Iris pigment epithelial cell (primary cell): ENCODE measurements at places on chromosomes 1 and 21.

DNA sequence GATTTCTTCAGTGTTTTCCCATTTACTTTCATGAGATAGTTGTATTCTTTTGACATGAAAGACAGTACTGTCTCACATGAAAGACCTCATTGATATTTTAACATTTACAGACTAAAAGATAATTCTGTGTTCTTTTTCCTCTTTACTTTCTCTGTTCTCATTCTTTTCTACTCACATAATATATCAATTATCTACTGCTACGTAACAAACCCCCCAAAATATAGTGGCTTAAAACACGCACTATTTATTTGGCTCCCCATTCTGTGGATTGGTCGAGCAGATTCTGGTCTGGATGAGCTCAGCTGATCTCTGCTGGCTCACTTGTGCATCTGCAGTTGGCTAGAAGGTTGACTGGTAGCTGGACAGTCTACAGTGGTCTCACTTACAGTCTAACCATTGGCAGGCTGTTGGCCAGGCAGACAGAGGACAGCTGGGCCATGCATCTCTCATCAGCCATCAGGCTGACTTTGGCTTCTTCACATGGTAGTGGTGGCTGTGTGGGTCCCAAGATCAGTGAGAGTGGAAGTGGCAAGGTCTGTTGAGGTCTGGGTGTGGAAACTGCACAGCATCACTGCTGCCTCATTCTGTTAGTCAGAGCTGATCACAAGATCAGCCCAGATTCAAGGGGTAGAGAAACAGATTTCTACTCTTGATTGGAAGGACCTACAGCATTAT is 63.2 kb downstream of the MPZL1 start:
- no peak for DNase-seq

DNA sequence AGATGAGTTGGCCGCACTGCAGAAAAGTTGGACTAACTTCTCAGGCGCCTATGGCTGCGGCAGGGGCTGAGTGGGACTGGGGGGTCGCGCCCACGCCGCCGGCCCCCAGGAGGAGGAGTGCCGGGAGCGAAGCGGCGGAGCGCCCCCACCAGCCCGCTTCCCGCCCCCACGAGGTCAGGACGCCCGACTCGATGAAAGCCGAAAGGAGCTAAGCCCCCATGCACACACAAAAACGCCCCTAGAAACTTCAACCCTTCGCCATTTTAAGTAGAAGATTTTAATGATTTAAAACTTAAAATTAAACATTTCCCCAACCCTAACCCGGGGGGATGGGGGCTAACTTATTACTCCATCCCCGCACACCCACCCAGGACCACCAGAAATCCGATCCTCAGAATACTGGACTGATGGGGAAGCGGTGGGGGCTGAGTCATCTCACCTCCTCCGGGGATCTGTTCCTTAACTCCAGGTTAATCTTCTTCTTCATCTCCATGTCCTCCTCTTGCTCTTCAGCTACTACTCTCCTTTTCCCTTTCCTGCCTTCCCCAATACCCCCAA is 539 bp downstream of the ANP32E start:
- DNase-seq: peak; percentile 27

DNA sequence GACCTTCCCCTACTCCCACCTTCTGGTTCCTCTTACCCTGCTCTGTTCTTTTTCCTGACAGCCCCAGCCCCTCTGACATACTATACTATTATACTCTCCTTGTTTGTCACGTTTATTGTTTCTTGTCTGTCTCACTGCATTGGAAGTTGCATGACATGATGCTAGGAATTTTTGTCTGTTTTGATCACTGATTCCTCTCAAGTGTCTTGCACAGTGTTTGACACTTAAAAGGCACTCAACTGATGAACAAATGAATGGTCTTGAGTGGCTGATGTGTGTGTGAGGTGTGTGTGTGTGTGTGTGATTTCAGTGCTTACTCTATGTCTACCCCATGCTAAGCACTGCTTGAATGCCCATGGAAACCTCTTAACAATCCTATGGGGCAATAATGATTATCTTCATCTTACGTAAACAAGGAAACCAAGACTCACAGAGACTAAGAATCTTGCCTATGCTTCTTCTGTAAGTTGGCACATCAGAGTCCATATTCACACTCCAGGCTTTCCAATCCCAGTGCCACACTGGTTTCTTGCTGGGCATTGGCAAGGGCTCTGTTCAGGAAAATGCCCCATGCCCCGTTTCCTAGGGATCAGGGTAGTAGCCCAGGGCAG is 59.7 kb downstream of the ATP1A1 start:
- DNase-seq: no peak

- peak; percentile 27 for DNase-seq
These were observed 54.8 kb downstream of the PIK3R3 start for GRCh38 chr1:46077644-46078043.

DNA sequence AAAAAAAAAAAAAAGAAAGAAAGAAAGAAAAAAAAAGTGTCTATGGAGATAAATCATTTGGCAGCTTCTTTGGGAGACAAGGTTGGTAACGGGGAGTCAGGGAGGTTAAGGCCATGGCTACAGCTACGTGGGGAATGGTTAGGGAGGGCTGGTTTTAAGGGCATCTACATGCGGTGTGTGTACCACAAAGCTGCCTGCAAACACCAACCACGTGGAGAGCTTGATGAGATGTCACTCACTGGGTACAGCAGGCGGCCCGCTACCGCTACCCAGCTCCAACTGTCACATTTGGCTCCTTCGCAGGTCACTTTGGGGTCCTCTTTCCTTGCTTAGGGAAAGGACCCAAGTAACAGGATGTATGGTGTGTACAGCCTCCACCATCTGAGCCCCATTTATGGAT is 4.2 kb downstream of the NPPB start:
- DNase-seq: no peak

- DNase-seq: no peak
These were observed 55.4 kb downstream of the LPGAT1 start for GRCh38 chr1:211775170-211775569.

DNA sequence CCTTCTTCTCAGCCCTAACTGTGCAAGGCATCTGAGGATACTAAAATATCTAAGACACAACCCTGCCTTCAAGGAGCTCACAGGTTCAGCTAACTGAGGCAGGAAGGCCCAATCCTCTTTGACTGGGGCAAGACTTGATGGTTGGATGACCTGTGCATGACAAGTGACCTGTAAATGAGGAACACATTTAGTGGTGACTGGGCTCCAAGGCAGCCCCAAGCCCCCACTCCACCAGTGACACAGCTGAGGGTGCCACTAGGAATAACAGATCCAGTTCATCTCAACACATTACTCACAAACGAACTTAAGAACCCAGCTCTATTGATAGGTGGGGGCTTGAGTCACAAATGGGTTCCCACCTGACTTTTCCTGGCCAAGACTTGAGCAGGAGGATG is 244.7 kb upstream of the IRF2BP2 start:
- DNase-seq: no peak

DNA sequence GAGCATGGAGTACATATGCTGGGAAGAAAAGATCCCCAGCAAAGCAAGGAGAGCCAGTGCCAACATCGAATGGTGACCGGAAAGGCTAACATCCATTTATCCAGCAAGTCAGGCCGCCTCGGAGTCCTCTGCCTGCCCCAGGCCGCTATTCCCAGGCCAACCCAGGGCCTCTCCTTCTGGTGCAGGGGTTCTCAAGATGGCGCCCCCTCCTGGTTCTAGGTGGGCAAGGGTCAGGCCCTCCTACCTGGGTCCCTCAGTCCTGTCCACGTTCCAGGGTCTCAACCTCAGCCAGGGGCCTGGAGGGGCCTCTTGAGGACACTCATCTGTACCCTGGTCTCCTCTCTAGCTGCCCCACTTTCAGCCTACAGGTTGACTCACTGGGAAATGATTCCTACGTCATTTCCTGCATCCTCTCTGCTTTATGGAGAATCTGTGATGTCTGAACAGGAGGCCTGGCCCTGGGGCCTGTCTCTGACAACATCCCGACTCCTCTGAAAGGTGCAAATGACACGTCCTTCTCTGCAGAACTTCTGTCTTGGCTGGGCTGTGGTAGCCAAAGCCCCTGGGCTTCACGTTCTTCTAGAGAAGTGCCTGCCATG is 145.3 kb downstream of the PSMG1 start:
- peak; percentile 55 for DNase-seq

DNA sequence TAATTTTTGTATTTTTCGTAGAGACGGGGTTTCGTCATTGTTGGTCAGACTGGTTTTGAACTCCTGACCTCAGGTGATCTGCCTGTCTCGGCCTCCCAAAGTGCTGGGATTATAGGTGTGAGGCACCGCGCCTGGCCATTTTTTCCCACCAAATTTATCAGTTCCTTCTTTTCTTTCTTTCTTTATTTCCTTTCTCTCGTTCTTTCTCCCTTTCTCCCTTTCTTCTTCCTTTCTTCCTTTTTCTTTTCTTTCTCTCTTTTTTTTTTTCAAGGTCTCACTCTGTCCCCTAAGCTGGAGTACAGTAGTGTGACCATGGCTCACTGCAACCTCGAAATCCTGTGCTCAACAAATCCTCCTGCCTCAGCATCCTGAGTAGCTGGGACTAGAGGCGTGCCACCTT is 26.4 kb downstream of the MFSD2A start:
- DNase-seq: no peak

DNA sequence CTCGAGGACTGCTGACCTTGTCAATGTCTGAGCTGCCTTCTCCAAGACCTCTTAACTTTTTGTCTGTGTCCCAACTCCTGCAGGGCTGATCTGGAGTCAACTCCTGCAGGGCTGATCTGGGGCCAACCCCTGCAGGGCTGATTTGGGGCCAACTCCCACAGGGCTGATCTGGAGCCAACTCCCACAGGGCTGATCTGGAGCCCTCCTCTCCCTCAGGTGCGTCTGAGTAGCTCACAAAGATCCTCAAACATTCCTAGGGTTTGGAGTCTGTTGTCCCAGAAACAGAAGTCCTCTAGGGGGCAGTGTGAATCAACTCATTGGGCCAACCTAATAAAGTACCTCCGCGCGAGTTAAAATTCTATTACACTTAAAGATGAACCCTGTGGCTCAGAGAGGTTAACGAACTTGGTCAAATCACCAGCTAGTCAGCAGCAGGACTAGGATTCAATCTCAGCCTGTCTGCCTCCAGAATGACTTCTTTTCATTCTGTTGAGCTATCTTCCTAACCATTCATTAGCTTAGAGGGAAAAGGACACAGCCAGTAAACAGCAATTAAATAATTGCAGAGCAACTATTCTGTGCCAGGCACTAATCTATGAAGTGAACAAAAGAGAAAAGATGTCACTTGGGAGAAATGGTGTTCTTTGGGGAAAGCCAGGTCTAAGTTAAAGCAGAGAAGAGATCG is 17.2 kb upstream of the RLF start:
- DNase-seq: peak; percentile 65

- peak; percentile 92 for DNase-seq
These were observed 19.9 kb upstream of the IFNGR2 start for GRCh38 chr21:33383056-33383888.

GRCh38 chr1:100391675-100392074 is 39.4 kb downstream of the CDC14A start:
- no peak for DNase-seq

- DNase-seq: peak; percentile 32
These were observed 32.9 kb upstream of the TADA1 start for GRCh38 chr1:166908942-166909341.

GRCh38 chr1:33899746-33900145 is 35.9 kb downstream of the HMGB4 start:
- no peak for DNase-seq

DNA sequence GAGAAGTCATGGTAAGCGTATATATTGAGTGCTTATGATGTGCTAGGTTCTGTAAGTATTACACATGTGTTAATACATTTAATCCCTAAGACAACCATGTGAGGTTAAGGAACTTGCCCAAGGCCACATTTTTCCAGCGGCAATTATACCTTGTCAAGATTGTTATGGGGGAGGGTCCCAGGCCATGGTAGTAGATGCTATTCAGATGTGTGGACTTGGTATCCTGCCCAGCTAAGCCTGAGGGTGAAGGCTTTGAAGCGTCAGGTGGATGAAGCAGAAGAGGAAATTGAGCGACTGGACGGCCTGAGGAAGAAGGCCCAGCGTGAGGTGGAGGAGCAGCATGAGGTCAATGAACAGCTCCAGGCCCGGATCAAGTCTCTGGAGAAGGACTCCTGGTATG is 3.6 kb upstream of the TUFT1 start:
- DNase-seq: no peak

- no peak for DNase-seq
These were observed 105.2 kb downstream of the ZSCAN20 start for GRCh38 chr1:33577663-33578062.

DNA sequence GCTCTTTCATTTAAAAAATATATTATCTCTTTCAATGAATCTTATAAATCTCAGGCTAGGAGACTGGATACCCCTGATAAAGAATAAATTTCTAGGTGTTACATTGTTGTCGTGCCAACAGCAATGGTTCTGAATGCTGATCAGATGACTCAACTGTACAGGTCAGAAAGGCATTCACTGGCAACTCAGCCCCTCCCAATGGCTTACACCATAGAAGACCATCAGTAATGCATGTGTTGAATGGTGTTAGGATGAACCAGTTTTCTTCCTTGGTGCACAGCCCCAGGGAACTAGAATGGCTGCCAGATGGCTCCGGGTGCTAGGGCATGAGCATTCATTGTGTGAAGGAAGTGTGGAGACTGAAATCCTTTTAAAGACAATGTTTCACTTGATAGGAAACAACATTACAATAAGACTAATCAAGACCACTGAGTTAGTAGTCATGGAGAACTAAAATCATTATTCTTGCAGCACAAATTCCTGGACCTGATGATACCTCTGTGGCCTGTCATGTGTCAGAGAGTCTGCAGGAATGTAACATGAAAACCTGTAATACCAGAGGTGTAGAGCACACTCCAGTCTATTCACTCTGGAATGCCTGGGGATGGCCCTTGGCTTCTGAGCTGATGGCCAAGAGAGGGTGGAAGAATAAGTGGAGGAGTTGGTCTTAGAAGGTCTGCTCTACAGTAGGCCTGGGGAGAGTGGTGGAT is 187.7 kb upstream of the LMO4 start:
- peak; percentile 47 for DNase-seq
